Hindlimb muscle (tissue), 1 donor: ENCODE measurements at places on chromosomes 5 and 9. TPM values are rescaled to one million over a fixed set of nuclear protein-coding genes. Genes with fewer than 3 reads are reported as not detected.

Gene SLCO4C1
- 4.4 TPM for polyA plus RNA-seq

Gene NR2F1-AS1
- polyA plus RNA-seq: 2.7 TPM

Gene IFNA2
- not detected for polyA plus RNA-seq

Gene SCGB3A2
- polyA plus RNA-seq: not detected

Gene DBH
- polyA plus RNA-seq: 0.54 TPM

Gene LVRN
- polyA plus RNA-seq: 4.1 TPM

Gene TSSK1B
- not detected for polyA plus RNA-seq

Gene NUTM2G
- polyA plus RNA-seq: 1.6 TPM

Gene AFF4
- polyA plus RNA-seq: 44.0 TPM

Gene OGN
- 301 TPM for polyA plus RNA-seq

Gene SV2C
- polyA plus RNA-seq: not detected

Gene DRD1
- not detected for polyA plus RNA-seq

Gene DUSP1
- 70.4 TPM for polyA plus RNA-seq

Gene JADE2
- polyA plus RNA-seq: 1.9 TPM

Gene SLC45A2
- 0.65 TPM for polyA plus RNA-seq

Gene FAM81B
- polyA plus RNA-seq: 10.9 TPM

Gene SPDL1
- 16.1 TPM for polyA plus RNA-seq

Gene CCDC171
- polyA plus RNA-seq: 2.2 TPM

Gene C5orf46
- not detected for polyA plus RNA-seq

Gene MLANA
- 1.4 TPM for polyA plus RNA-seq

Gene CEL
- polyA plus RNA-seq: 2.6 TPM

Gene CDK7
- polyA plus RNA-seq: 22.7 TPM

Gene SPINK4
- 0.52 TPM for polyA plus RNA-seq

Gene CORO2A
- 0.37 TPM for polyA plus RNA-seq

Gene ROR2
- 3.1 TPM for polyA plus RNA-seq

Gene KIF4B
- not detected for polyA plus RNA-seq

Gene GADD45G
- 14.3 TPM for polyA plus RNA-seq

Gene CARTPT
- not detected for polyA plus RNA-seq

Gene PJA2
- polyA plus RNA-seq: 110 TPM

Gene GMCL2
- polyA plus RNA-seq: not detected

Gene EQTN
- polyA plus RNA-seq: not detected

Gene ELOVL7
- polyA plus RNA-seq: 0.30 TPM

Gene LRRC14B
- 41.2 TPM for polyA plus RNA-seq

Gene SSBP2
- 63.5 TPM for polyA plus RNA-seq

Gene FGF10
- 4.9 TPM for polyA plus RNA-seq

Gene SLC6A3
- not detected for polyA plus RNA-seq

Gene GPR150
- 0.22 TPM for polyA plus RNA-seq

Gene DHX29
- 27.8 TPM for polyA plus RNA-seq

Gene RHOBTB3
- 96.9 TPM for polyA plus RNA-seq

Gene PGGT1B
- 19.5 TPM for polyA plus RNA-seq

Gene SPATA31E1
- polyA plus RNA-seq: not detected

Gene ANKRD18B
- 0.08 TPM for polyA plus RNA-seq

Gene CFAP157
- 1.4 TPM for polyA plus RNA-seq

Gene PCDHGA4
- polyA plus RNA-seq: 1.6 TPM

Gene BTNL3
- not detected for polyA plus RNA-seq
